ENCODE measurements at places on chromosomes 3 and 15.

GRCh38 chr3:128849911-128850455 lies 29.4 kb upstream of the ACAD9 start:
- no peak for DNase-seq

- DNase-seq = no peak
These were observed 1.1 kb upstream of the LPP start for GRCh38 chr3:188152660-188153436.

GRCh38 chr3:50714946-50715345 lies 40.2 kb downstream of the DOCK3 start:
- no peak for DNase-seq

GRCh38 chr3:187169231-187169960 lies 27.9 kb upstream of the RTP1 start:
- DNase-seq = no peak

- DNase-seq = no peak
These were observed 123.9 kb upstream of the NR2E3 start for GRCh38 chr15:71686221-71687050.

GRCh38 chr3:128804811-128805155 lies 74.6 kb upstream of the ACAD9 start:
- no peak for DNase-seq

GRCh38 chr3:70743754-70744153 lies 431.3 kb upstream of the MDFIC2 start:
- DNase-seq = no peak

- no peak for DNase-seq
These were observed 45.6 kb downstream of the DNASE1L3 start for GRCh38 chr3:58164906-58165821.

GRCh38 chr3:112770032-112770626 lies 76.5 kb downstream of the CD200R1L start:
- DNase-seq = no peak

DNA sequence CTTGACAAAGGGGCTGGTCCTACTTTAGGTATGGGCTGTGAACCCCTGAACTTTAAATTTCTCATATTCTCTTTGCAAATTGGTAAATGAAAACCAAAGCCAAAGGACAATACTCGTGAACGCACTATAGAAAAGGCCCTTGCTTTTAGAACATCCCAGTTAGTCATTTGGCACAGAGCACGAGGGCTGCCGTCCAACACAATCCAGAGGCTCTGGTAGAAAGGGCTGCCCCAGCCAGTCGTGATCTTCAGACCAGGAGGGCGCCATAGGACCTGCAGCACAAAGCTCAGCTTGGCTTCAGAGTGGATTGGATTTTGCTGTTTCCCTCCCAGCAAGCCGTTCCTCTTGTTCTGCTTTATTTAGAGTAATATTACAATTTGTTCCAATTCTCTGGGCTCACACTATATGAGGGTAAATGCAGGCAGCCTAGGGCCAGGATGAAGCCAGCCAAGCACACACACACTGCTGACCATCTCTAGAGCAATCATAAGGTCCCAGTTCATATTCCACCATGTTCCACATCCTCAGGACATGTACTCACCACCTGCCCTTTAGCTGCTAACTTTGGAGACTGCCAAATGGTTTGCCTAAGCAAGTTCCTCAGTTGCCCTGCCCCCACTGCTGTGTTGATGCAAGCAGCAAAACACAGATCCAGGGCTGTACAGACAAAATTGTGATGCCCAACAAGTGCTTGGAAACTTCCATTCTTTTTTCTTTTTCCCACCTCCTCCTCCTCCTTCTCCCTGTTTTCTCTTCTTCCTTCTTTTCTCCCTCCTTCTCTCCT lies 6.0 kb upstream of the BFSP2 start:
- DNase-seq = no peak

DNA sequence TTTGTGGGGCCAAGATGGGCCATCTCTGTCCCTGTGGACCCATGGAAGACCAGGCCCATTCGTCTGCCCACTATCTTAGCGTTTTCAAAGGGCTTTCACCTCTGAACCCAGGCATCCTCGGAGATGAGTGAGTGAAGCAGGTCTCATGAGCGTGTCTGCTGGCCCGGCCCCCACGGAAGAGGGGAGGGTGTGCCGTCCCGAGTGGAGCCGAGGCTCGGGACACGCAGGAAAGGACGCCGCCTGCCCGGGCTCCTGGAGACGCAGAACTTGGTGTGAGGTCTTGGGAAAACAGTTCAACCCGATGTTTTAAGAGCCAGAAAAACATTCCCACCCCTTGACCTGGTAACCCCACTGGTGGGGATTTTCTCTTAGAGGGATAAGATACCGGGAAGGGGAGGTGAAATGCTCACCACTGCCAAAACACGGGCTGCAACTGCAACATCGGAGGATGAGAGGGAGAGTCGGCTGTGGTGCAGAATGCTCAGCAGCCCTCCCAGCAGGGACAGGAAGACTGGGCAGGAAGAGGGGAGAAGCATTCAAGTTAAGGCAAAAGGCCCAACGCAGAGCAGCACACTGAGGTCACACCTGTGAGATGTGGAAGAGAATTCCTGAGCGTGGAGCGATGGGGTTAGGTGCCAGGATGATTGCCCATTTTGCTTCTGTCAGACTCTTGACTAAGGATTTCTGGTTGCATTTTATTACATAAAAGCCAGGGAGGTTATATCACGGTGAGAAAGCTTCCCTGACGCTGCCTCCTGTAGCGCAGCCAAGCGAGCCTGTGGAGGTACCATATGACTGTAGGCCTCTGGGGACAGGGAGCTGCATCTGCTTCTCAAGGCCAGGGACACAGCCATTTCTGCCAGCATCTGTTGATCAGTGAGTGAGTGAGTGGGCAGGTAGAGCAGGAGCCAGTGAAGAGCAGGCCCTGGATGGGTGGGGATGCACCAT lies 14.1 kb upstream of the STAB1 start:
- no peak for DNase-seq

GRCh38 chr3:192258721-192259120 lies 468.6 kb downstream of the FGF12 start:
- DNase-seq = no peak

DNA sequence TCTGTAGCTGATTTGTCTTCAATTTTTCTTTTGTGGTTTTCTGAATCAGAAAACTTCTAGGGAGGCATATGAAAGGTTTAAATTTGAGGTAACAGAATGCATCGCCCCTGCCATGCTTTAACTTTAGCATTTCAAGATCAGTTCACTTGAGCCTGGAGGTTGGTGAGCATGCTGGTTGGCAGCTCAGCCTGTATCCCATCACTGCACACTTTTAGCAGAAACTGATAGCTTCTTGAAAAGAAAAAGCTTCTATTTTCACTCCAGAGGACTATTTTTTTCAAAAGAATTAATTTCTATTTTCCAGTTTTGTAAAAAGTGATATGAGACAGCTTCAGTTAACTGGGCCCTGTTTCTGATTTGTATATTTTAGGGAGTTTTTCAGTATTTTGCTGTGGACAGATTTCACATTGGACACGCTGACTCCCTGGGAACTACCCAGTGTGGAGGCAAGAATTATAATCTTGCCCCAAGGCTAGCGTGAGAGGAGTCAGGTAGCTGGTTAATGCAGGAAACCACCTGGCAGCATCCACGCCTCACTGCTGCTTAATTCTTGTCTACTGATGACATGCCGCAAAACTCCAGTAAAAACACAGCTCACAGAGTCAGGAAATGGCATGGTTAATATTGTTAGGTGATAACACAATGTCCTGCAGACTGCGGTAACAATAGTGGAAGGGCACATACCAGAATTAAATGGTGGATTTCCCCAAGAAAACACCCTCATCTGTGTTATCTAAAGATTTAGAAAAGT lies 71.4 kb downstream of the DUT start:
- no peak for DNase-seq

DNA sequence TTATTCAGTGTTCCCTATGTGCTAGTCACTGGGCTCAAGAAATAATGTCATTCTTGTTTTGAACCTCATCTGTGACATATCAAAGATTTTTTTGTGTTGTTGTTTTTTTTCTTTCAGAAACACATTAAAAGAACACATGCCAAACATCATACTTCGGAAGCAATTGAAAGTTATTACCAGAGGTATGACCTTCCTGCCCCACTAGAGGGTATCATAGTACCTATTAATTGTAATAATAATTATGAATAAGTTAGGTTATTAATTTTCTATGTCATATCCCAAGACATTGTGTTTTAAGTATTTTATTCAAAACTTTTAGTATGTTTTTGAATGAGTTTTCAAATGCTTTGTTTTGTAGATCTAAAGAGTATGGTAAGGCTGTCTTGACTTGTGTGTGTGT lies 65.7 kb downstream of the CDIN1 start:
- no peak for DNase-seq

- DNase-seq = no peak
These were observed at the start of gene PLCB2 for GRCh38 chr15:40307421-40308211. Gene PLCB2, minus strand, starts transcription at chr15:40307935. Its CDS starts 263 bp downstream, at chr15:40307672.

GRCh38 chr3:86771741-86772512 lies 219.0 kb downstream of the VGLL3 start:
- DNase-seq = no peak

GRCh38 chr3:43005981-43006380 lies 26.9 kb downstream of the GASK1A start:
- no peak for DNase-seq

- DNase-seq = no peak
These were observed 114.9 kb downstream of the ARRDC4 start for GRCh38 chr15:98075441-98075840.

DNA sequence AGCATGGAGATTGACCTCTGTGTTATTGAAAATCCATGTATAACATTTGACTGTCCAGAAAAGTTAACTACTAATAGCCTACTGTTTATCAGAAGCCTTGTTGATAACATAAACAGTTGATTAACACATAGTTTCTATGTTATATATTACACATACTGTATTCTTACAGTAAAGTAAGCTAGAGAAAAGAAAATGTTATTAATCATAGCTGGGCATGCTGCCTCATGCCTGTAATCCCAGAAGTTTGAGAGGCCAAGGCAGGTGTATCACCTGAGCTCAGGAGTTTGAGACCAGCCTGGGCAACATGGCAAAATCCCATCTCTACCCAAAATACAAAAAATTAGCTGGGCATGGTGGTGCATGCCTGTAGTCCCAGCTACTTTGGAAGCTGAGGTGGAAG lies 163.3 kb downstream of the EPHA6 start:
- DNase-seq = no peak

DNA sequence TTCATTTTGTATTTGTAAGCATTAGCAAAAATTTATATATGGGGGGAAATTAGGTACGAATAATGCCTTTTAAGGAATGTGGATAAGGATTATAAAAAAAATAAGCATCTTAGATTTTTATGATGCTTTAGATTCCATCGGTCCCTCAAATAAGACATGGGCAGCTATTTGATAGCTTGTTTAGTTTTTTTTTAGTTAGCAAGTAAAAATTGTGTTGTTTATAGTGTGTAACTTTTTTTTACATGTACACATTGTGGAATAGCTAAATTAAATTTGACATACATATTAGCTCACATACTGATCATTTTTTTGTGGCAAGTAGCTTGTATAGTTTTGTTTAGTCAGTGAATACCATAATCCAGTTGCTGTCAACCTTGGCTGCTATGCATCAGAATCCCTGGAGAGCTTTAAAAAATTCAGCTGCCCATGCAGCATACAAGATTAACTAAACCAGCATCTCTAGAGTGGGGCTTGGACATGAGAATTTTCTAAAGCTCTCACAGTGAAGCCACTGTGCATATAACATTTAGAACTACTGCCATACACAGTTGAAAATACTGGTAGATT lies 53.9 kb downstream of the TMOD3 start:
- DNase-seq = no peak

DNA sequence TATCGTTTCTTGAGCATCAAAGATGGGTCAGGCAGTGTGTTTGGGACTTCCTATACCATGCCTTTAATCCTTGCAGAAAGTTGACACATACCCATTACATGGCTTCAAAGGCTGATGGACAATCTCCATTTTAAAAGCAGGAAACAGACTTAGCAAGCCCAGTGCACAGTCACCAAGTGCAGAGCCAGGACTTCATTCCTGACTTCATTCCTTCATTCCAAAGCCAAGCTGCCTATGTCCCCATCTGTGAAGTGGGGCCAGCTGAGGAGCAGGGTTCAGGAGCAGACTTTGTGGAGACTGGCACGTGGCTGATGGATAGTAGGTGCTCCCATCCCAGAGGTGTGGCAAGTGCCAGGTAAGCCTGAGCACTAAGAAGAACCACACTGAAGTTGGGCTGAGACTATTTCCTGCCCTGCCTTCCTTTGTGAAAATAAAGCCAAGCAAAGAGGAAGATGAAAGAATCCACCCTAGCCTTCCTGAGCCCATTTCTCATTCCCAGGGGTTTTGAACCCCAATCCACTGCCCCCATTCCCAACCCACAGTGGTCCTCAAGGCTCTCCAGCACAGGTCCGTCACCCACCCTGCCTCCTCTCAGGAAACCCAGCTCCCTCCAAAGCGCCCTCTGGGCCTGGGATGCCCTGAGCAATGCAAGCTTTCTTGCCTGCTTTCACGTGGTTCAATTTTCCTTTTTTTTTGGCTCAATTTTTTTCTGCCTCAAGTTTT lies 1.8 kb downstream of the CX3CR1 start:
- no peak for DNase-seq

- no peak for DNase-seq
These were observed 309.2 kb downstream of the NSUN3 start for GRCh38 chr3:94372026-94372425.

DNA sequence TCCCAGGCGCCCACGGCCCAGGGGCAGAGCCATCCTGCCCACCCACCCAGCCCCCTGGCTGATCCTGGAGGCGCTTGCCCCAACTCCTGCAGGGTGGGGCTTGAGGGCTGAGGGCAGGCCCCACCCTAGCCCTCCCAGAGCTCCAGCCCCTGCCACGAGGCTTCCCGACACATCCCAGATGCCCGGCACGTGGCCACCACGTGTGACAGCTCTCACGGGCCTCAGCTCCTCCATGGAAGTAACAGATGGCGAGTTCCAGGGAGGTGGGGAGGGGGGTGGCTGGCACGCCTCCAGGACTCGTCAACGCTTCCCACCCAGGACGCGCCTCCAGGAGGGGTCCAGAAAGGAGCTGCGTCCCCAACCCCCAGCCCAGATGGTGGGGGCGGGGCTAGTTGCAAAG lies 29.1 kb downstream of the PLXND1 start:
- no peak for DNase-seq

DNA sequence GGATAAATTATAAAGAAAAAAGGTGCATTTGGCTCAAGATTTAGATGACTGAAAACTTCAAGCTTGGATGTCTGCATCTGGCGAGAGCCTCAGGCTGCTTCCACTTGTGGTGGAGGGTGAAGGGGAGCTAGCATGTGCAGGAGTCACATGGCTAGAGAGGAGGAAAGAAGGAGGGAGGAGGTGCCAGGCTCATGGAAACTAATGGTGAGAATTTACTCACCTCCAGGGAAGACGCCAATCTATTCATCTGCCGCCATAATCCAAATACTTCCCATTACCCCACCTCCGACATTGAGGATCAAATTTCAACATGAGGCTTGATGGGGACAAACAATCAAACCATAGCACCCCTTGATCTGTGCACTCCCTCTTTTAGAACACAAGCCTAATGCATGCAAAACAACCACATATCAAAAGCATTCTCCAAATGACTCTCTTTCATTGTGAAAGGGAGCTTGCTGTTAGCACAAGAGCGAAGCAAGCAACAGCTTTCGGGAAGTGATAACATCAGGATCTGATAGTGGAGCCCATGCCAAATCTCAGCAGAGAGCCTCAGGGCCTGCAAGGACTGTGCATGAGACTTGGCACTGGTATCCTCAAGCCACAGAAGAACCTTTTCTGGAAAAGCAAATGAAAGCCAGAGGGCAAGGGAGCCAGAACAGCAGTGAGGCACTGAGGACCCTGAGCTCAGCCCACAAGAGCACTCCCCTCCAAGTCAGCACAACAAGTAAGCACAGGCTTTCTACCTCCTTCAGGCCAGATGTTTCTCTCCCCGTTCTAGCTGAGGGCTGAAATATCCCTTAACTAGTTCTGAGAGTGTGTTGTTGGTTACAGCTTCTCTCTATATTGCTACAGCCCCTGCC lies 50.2 kb upstream of the THBS1 start:
- no peak for DNase-seq

GRCh38 chr15:90101969-90102890 lies at the start of gene IDH2:
Gene IDH2, minus strand, starts transcription at chr15:90102468. Its CDS starts 78 bp downstream, at chr15:90102390.
- DNase-seq = peak; percentile 45
